ENCODE measurements at places on chromosomes 1 and 21. TPM values are rescaled to one million over a fixed set of nuclear protein-coding genes. Genes with fewer than 3 reads are reported as not detected.
A peak's percentile ranks its signal among the peaks of the same experiment; 100 is the strongest.

DNA sequence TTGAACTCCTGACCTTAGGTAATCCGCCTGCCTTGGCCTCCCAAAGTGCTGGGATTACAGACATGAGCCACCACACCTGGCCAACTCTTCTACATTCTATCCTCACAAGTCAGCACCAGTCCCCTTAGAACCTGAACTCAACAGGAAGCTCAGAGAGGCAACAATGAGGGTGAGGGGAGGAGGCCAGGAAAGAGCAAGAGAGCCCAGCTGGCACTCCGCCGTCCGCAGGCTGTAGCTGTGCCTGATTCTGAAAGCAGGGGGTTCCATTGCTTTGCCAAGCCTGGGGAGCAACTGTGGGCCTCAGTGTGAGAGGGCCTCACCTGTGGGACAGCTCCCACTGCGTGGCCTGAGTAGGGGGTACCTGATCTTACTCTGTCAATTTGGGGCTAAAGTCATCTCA, 18.7 kb downstream of the STK40 start:
- DNase-seq, result no peak

GRCh38 chr1:37484325-37485051, 10.1 kb downstream of the ZC3H12A start:
- no peak for DNase-seq

- DNase-seq, result no peak
Measured at GRCh38 chr1:41387667-41388091, 26.4 kb downstream of the FOXO6 start.

DNA sequence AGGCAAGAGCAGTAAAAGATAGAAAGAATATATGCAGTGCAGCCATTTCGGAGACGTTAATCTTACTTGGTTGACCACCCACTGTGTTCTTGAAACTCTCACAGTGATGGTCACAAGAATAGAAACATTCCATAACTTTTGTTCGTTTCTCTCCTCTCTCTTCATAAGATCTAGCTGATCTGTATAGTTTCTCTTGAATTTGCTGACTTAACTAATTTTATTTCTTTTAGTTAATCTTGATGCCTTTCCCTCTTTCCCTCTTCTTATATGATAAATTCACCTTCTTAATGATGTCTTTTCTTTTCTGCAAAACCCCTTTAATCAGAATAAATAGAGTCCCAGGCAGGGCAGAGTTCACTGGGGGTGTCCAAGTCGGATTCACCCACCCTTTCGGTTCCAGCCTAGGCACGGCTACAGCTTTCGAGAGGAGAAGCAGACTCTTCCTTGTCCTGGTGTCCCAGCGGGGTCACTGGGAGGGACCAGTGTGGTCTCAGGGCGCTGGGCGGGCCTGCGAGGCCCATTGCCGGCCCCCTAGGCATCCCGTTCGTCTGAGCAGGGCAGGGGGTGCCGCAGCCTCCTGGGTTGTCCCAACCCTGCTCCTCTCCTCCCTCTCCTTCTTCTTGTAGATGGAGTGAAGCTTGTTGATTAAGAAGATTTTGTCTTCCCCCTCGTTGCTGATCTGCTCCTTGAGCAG, 39.8 kb downstream of the ZNF691 start:
- no peak for DNase-seq

DNA sequence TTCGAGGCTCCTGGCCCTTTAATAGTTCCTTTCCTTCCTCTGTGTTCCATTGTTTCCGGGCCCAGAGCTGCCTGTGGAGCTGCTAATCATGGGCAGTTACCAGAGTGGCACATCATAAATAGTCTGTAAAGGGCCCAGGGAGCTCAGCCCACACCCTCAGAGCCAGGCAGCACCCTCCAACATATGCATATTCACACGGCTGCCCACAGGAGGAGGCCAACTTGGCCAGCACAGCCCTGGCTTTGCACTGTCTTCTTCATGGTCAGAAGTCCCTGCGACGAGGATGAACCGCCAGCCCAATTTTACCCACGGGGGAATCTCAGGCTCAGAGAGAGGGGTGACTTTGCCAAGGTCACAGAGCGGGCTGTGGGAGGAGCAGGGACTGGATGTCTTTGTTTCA, 172.5 kb downstream of the TRABD2B start:
- DNase-seq, result no peak

DNA sequence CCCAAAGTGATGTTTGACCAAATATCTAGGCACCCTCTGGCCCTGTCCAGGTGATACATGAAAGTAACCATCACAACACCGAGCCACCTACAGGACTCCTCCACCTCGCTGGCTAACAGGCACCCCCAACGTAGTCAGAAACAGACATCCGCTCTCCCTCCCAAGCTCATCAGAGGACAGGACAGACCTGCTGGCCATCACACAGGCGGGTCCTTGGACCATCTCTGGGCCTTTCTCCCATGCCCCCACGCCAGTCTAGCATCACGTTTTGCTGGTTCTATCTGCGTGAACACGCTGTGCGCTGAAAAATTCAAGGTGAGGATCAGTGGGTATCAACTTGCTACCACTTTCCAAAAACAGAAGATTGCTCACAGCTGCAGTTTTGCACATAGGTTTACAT, 21.4 kb upstream of the ADARB1 start:
- no peak for DNase-seq

- DNase-seq, result no peak
Measured at GRCh38 chr1:31642897-31643296, 1.8 kb downstream of the PEF1 start.

- peak; percentile 48 for DNase-seq
Measured at GRCh38 chr1:231376875-231377549, 38.9 kb downstream of the SPRTN start.

DNA sequence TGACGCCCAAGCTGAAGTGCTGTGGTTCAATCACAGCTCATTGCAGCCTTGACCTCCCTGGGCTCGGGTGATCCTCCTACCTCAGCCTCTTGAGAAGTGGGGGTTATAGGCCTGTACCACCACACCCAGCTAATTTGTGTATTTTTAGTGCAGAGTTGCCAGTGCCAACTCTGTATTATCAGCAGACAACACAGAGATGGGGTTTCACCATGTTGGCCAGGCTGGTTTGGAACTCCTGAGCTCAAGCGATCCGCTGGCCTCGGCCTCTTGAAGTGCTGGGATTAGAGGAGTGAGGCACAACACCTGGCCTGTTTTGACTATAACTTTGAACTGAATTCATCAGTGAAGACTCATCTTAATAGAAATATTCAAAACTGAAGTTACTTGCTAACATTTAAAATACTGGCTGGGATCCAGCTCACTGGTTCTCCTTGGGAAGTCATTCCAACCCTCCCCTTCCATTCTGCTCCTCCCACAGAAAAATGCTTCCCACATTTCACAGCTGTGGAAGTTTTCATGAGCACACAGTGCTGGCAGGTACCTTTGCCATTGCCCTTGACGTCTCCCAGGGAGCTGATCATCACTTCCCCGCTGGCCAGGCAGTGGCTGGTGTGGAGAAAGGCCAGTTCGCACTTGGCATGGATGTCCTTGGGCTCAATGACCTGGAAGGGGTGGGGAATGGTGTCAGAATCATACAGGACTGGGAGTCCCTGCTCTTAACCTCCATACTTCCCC, 4.7 kb downstream of the SELENBP1 start:
- DNase-seq, result no peak

- no peak for DNase-seq
Measured at GRCh38 chr21:21373969-21374368, 375.8 kb downstream of the NCAM2 start.

- DNase-seq, result no peak
Measured at GRCh38 chr1:18160290-18160942, 52.8 kb downstream of the IGSF21 start.

- no peak for DNase-seq
Measured at GRCh38 chr1:171611306-171611705, 10.7 kb upstream of the MYOCOS start.

GRCh38 chr1:224377676-224378006, 21.0 kb downstream of the CNIH4 start:
- DNase-seq, result peak; percentile 56

DNA sequence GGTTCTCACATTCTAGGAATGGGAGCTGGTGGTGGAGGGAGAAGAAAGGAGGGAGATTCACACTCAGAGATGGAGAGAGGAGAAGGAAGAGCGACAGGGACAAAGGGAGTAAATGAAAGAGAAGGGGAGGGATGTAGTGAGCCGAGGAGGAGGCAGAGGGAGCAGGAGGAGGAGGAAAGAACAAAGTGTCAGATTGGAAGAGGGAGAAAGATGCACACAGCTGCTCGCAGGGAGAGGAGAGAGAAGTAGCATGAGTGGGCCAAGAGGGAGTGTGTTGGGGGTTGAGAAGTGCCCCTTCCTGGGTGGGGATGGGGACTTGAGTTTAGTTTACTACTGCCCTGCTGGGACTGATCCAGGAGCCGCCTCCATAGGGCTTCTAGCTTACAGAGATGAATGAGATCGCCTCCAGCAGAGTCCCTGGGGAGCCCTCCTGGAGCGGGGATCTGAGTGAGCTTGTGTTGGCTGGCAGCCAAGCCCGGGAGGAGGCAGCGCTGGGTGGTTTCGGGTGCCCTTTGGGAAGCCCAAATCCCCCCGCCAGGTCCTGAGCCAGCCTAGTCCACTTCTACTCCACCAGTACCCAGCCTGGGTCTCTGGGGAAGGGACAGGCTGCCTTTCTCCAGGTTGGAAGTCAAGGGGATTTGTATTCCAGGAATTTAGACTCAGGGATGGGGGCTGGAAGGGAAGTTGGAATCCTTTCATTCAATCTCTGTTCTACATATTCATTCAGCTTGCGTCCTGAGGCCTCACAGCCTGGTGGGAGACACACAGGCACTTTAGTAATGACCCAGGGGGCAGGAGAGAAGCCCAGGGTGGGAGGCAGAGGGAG, 20.9 kb downstream of the PTPRU start:
- DNase-seq, result no peak

- no peak for DNase-seq
Measured at GRCh38 chr1:204256531-204256930, 42.7 kb upstream of the GOLT1A start.

GRCh38 chr1:112544011-112544688, 35.4 kb downstream of the WNT2B start:
- DNase-seq, result no peak

- DNase-seq, result no peak
Measured at GRCh38 chr1:230368363-230368762, 57.8 kb downstream of the PGBD5 start.

- DNase-seq, result peak; percentile 6
Measured at GRCh38 chr1:50774759-50775351, 185.2 kb downstream of the FAF1 start.

- DNase-seq, result no peak
Measured at GRCh38 chr1:8373581-8374241, 55.8 kb downstream of the SLC45A1 start.

GRCh38 chr1:26839339-26839722, 12.8 kb downstream of the ZDHHC18 start:
- DNase-seq, result no peak

GRCh38 chr1:162912061-162912667, 51.2 kb upstream of the CCDC190 start:
- no peak for DNase-seq

- no peak for DNase-seq
Measured at GRCh38 chr1:67216401-67216800, 50.1 kb downstream of the IL23R start.

- DNase-seq, result no peak
Measured at GRCh38 chr21:15752763-15753407, 23.1 kb downstream of the USP25 start.

DNA sequence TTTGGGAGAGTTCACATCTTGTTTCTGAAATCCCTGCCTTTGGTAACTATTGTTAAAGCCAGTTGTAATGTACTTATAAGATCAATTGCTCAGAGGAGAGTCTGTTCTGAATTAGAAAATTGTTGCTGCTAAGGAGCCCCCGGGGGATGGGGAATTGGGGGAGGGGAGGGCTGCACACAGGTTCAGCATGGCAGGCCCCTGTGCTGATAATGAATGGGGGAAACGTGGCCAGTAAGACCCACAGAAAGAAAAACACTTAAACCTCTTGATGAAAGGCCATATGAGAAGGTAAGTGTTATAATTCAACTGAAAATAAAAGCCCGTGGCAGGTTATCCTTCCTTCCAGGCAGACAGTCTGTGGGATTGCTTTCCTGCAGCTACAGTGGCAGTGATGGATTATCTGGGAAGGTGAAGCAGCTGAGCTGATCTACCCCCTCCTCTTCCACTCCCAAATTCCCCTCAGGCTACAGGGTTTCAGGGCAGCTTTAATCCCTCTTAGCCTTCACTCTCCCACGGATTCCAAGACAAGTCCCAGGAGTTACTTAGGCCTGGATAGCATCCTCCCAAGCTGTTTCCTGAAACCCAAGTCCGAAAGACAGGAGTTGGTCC, 398.8 kb downstream of the TBX15 start:
- DNase-seq, result no peak

DNA sequence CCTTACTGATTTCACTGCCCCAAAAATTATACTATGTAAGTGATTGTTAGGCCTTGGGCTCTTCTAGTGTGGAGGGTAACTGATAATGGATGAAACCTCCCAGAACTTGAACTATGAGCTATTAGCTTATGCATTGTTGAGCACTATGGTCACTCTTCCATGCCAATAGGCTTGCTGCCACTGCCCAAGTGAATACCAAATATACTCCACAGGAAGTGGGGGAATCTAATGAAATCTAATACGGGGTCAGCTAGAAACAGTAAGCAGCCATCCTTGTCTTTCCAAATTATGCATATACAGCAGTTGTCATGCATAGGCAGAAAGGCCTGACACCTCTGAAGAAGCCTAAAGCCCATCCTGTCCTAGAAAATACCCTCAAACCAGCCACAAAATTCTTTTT, 198.7 kb upstream of the PTBP2 start:
- DNase-seq, result no peak

- DNase-seq, result no peak
Measured at GRCh38 chr21:35652872-35653271, 407.5 kb downstream of the SETD4 start.

GRCh38 chr1:85027242-85027983, 20.9 kb downstream of the MCOLN3 start:
- DNase-seq, result peak; percentile 21

GRCh38 chr1:167746013-167746672, 24.4 kb downstream of the MPZL1 start:
- no peak for DNase-seq

Gene CASQ1
- not detected for total RNA-seq

Gene FAM89A
- 14.9 TPM for total RNA-seq

Gene TDRD5
- not detected for total RNA-seq

Gene LCE3E
- total RNA-seq, result not detected

Gene TTC34
- total RNA-seq, result 1.3 TPM

Gene TTC39A
- 0.11 TPM for total RNA-seq

Gene VCAM1
- total RNA-seq, result not detected

Gene ZMYND12
- 1.6 TPM for total RNA-seq

Gene CYP4B1
- total RNA-seq, result not detected

Gene OR2T35
- total RNA-seq, result not detected

Gene DNAI4
- total RNA-seq, result 0.87 TPM

Gene RAB7B
- total RNA-seq, result not detected

Gene HSD3B2
- total RNA-seq, result not detected

Gene TSPEAR
- not detected for total RNA-seq
